CD8-positive, alpha-beta T cell (primary cell): ENCODE measurements at places on chromosomes 7 and 10.

- DNase-seq, result no peak
These were observed 96.5 kb upstream of the NPS start for GRCh38 chr10:127452568-127452967.

- DNase-seq, result no peak
These were observed 22.2 kb downstream of the VOPP1 start for GRCh38 chr7:55550010-55550663.

DNA sequence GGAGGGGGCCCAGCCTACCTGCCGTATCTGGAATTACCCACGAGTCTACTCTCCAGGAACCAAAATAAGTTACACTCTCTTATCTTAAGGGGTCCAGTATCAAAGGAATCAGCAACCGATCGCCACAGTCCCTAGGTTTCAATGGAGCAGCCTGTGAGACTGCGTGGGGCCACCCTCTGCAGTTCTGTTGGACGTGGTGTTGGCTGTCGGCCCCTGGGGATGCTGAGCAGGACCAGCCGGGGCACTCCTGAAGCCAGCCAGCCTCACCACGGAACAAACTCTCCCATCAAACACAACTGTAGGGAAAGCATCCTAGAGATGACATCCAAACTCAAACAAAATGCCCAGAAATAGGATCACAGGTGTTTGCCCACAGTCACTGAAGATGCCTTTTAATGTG, 25.5 kb upstream of the ABLIM1 start:
- no peak for DNase-seq

GRCh38 chr7:152925412-152926147, 166.0 kb downstream of the ACTR3B start:
- DNase-seq, result no peak

- DNase-seq, result no peak
These were observed 569.1 kb downstream of the INHBA start for GRCh38 chr7:41133690-41134299.

- no peak for DNase-seq
These were observed 2.0 kb downstream of the BCL7B start for GRCh38 chr7:73555411-73555982.

- peak; percentile 28 for DNase-seq
These were observed 1.4 kb upstream of the ADAM8 start for GRCh38 chr10:133277993-133278576.

DNA sequence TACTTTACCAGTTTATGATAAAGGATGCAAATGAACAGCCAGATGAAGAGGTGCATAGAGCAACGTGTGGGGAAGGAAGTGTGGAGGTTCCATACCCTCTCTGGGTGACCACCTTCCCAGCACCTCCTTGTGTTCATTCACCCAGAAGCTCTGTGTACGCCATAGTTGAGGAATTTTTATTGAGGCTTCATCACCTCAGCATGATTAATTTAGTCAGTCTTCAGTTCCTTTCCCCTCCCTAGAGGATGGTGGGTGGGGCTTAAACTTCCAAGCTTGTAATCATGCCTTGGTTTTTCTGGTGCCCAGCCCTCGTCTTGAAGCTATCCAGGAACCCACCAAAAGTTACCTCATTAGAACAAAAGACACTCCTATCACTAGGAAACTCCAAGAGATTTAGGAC, 162.7 kb downstream of the PLCE1 start:
- no peak for DNase-seq

- no peak for DNase-seq
These were observed 76.3 kb downstream of the GLCCI1 start for GRCh38 chr7:8044761-8045430.

DNA sequence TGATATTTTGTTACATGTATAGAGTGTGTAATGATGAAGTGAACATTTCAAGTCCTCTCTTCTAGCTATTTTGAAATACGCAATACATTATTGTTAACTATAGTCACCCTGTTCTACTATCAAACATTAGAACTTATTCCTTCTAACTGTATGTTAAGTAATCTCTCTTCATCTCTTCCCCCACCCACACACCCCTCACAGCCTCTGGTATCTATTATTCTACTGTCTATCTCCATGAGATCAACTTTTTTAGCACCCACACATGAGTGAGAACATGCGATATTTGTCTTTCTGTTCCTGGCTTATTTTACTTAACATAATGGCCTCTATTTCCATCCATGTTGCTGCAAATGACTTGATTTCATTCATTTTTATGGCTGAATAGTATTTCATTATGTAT, 57.7 kb upstream of the EGR2 start:
- no peak for DNase-seq

DNA sequence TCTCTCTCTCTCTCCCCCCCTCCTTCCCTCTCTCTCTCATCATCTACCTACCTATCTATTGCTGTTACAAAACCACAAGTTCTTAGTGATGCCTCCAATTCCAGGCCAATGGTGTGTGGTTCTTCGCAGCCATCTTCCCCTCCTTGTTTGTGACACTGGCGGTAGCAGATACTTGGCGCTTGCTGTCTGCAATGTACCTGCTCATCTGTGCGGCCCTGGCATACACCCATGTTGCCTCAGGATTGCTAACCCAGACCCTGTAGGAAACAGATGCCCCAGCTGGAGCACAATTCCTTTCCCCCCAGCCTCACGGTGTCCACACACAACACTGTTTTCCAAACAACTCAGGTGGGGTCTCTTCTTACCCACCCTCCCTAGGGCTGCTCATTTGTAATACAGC, 13.6 kb upstream of the DPYSL4 start:
- DNase-seq, result no peak
